Effector memory CD4-positive, alpha-beta T cell (primary cell): ENCODE measurements at places on chromosomes 12 and 14.

DNA sequence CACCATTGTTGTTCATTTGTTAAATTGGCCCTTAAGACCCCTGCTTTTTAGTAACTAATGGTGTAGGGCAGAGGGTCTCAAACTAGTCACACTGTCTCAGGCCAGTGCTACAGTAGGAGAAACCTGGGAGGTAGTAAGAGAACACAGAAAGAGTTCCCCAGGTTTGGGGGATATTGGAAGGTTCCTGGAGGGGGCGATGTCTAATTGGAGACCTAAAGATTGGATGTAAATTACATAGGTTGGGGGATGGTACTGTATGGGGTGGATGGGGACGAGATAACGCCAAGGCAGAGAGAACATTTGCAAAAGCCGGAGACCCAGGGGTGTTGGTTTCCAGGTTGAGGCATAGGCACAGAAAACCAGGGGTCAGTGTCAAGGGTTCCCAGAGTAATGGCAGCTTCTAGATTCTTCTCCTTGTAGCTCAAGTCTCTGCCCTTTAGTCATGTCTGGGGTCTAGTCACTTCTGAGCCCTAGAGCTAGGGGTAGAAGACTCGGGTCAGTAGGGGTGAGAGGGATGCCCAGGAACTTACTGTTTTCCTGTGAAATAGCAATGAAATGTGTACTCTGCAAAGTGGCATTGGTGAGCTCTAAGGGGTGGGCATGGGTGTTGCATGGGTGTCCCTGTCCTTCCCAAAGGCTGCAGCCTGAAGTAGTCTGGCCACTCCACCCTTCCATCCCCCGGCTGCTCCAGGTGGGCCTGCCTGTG, 21.8 kb downstream of the PLEKHG3 start:
- no peak for DNase-seq

- DNase-seq, result no peak
Observed at GRCh38 chr12:68591734-68592418, 18.8 kb upstream of the RAP1B start.

DNA sequence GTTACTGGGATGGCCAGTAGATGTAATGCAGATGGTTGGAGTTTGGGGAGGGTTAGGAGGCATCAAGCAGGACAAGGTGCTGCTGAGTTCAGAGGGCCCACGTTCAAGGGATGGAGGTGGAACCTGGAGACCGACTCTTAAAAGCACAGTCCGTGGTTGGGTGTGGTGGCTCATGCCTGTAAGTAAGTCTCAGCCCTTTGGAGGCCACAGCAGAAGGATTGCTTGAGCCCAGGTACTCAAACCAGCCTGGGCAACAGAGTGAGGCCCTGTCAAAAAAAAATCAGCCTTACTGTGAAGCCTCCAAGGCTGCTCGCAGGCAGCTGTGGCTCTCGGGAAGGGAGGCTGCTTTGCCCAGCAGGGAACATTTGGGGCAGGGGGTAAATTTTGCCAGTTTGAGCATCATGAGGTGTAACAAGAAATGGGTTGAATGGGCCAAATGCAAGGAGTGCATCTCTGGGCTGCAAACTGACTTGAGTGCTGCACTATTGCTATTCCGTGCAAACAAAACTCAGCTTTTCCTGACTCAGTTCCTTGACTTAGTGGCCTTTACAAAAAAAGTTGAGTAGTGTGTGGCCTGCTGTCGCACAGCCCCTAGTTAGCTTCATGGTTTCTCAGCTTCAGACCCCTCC, 55.0 kb downstream of the ANAPC7 start:
- no peak for DNase-seq

- DNase-seq, result no peak
Observed at GRCh38 chr12:102498471-102498870, 18.1 kb upstream of the IGF1 start.

GRCh38 chr14:26761532-26761931, 163.7 kb upstream of the NOVA1 start:
- DNase-seq, result no peak

DNA sequence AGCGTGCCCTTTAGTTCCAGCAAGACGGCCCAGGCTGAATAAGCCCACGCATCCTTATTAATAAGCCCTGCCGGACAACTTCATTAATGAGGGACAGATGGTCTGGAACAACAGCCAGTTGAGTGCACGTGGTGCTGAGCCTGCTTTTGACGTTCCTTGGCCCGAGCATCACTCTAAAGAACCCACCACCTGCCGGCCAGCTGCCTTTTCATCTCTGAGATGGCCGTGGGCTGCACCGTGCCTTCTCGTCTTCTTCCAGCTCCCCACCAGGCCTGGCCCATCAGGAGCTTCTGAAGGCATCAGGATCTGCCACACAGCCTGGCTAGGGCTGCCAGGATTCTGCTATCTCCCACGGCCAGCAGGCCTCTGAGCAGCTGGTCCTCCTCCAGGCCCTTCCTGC, 80.0 kb downstream of the AACS start:
- DNase-seq, result no peak

DNA sequence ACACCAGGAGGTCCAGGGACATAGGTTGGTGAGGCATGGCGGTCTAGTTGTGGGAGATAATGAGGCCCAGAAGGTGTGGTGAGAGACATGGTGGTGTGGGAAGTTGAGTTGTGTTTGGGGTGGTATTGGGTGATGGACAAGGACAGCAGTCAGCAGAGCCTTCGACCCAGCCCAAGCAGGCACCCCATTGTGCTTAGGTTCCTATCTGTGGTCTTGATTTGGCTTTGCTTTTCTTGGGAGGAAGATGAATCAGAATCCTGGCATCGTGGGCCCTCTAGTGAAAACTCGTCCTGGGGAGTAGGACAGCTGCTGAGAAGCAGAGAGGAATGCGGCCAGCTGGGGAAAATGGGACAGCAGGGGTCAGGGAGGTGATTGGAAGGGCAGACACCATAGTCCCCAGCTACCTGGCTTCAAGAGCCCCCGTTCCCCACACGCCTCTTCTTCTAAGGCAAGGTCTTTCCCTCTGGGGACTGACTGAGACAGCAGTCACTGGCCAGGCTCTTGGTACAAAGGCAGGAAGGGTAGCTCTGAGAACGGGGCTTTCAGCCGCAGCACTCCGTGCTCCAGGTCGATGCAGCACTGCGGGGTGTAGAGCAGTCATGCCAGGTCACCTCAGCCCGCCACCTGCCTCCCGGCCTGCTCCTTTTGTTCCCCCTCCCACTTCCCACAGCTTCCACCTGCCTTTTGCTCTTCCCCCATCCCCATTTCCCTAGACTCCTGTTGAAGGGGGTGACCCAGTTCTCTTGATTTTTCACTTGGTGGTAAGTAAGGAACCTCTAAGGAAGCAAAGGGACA, 7.9 kb downstream of the NRIP2 start:
- DNase-seq, result no peak
